Caudate nucleus (tissue), 63 donors: ENCODE measurements at places on chromosomes 2 and 18.

- no peak for DNase-seq
Measured at GRCh38 chr18:74277296-74277695, 14.5 kb downstream of the CYB5A start.

- DNase-seq = no peak
Measured at GRCh38 chr18:63965716-63966330, 4.1 kb upstream of the SERPINB8 start.

DNA sequence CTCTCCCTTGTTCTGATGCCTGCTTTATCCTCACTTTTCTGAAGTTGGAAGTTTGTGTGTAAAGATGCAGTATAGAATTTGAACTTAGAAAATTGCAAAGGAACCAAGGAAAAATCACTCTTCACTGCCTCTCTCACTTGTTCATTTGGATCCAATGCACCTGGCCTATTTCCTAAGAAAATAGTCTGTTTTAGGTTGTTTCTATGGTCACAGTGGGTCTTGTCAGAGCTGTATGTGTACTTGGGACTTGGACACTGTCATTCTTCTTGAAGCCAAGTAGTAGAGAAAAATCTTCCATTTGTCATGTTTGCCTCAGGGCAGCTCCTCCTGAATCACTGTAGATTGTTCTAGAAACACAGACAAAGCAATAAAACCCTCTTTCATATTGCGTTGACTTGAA lies 80.3 kb upstream of the SESTD1 start:
- no peak for DNase-seq

GRCh38 chr2:240820607-240821428 lies 799 bp upstream of the KIF1A start:
- peak; percentile 85 for DNase-seq

- no peak for DNase-seq
Measured at GRCh38 chr2:169509955-169510354, 453 bp downstream of the KLHL41 start.

GRCh38 chr2:47239119-47239969 lies 84.2 kb upstream of the STPG4 start:
- peak; percentile 43 for DNase-seq

DNA sequence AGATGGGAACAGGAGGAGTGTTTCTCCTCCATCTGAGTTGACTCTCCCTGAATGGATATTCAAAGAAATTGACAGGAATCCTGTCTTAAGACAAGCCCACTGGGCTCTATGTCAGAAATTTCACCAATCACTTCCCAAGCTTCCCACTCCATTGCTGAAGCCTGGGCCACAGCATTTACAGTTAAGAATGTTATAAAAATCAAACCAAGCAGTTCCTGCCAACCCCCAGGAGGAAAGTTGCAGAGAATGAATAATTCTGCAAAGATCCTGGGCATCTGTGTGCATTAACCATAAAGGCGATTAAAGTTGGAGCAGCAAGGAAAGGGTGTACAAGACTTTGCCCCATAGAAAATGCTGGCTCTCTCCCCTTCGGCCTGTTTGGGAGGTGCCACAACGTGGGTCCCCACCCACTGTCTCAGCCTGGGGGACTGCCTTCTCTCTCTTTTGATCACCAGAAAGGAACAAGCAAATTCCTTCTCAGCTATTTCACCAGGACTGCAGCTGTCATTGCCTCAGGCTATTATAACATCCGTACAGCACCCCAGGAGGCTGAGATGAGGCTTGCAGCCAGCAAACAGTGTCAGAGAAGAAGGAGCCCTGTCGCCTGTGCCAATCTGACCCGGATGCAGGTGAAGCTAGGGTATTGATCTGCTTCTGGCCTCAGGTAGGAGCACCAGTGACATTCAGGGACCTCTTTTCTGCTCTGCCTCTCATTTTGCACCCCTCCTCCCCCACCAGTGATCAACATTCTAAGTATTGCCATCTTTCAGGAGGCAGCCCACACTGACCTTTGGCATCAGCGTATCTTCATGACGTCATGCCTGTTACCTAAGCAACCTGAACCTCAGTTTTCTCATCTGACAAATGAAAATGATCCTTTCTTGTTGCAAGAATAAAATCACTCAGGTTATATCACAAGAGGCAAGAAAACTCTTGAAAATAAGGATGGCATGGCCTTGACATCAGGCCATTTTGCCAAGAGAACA lies 219.0 kb downstream of the SH3BP4 start:
- DNase-seq = no peak

DNA sequence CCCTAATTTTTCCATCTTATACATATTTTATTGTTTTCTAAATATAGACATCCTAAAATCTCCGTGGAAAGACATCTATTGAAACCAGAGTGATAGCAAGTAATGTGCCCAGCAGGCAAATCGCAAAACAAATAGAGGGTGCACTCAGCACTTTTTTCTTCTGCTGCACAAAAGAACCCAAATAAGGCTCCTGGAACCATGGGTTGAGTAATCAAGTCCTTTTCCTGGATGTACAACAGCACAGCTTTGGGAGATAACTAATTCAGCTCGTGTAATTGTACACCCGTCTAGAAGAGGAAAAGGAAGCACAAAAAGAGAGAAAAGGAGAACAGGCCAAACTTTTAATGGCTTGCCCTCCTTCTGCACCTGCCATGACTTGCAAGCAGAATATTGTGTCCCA lies 126.9 kb upstream of the TLK1 start:
- no peak for DNase-seq

- no peak for DNase-seq
Measured at GRCh38 chr2:160931531-160931930, 228.7 kb upstream of the TANK start.

GRCh38 chr2:46142546-46143428 lies 154.4 kb upstream of the EPAS1 start:
- no peak for DNase-seq
